ENCODE measurements at places on chromosomes 4 and X. TPM values are rescaled to one million over a fixed set of nuclear protein-coding genes. Genes with fewer than 3 reads are reported as not detected.

Gene SUPT20HL1
- total RNA-seq: not detected

Gene GPR143
- 7.3 TPM for total RNA-seq

Gene RHOH
- 0.29 TPM for total RNA-seq

Gene VEGFC
- total RNA-seq: 2.5 TPM

Gene PPARGC1A
- 3.7 TPM for total RNA-seq

Gene GPR173
- total RNA-seq: 29.0 TPM

Gene AWAT2
- not detected for total RNA-seq

Gene CCDC120
- 33.5 TPM for total RNA-seq

- DNase-seq: no peak
These were observed 1430.0 kb downstream of the ARAP2 start for GRCh38 chr4:34814266-34814665.

DNA sequence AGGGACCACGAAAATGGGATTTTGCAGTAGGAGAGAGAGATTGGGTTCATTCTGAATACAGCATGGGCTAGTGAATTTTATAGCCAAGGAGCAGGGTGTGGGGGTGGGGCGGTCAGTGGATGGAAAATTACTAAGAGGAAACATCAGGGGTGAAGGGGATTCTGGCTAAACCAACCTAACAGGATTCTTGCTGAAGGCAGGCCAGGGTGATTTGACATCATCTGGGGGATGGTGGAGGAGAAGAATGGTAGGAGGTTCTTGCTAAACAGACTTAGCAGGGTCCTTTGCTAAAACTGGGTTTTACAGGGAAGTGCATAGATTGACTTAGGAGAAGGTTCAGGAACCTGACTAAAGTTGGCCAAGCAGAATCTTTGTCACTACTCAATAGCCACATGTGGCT is 91.9 kb downstream of the DNAAF6 start:
- no peak for DNase-seq

- DNase-seq: no peak
These were observed 19.0 kb upstream of the ACSL1 start for GRCh38 chr4:184844742-184845141.

GRCh38 chr4:90474484-90474883 is 347.3 kb downstream of the CCSER1 start:
- DNase-seq: no peak

DNA sequence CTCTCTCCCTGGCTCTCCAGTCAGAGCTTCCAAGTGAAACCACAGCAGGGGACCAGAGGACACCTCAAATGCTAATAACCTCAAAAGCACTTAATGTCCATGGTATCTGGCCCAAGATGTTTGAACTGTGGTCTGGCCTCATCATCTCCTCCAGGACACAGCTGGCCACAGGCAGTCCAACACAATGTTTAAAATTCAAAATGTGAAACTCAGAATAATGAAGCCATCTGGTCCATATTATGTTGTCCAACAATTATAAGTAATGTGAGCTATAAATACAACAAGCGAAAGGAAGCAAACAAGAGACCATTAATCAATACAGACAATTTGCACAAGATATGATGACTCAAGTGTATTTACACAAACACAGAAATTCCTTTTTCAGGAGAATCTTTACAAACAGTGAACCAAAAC is 90.7 kb upstream of the S100G start:
- no peak for DNase-seq

DNA sequence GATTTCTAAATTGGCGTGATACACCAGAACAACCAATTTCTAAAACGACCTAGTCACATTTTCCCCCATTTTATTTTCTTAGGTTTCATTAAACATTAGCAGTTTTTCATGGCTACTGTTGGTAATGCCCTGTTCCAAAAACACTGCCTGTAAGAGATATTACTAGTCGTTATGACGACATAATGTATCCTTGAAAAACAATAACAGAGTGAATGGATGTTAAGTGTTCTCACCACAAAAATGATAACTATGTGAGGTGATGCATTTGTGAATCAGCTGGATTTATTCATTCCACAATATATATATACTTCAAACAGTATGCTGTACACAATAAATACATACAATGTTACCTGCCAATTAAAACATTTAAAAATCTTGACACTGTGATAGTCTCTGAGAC is 1147.6 kb upstream of the PCDH10 start:
- no peak for DNase-seq

All from mesothelial cell of epicardium (in vitro differentiated cells).